NCI-H510A (cell line): ENCODE measurements at places on chromosomes 3 and 15.

- DNase-seq: no peak
Observed at GRCh38 chr3:53337167-53337940, 10.0 kb downstream of the DCP1A start.

DNA sequence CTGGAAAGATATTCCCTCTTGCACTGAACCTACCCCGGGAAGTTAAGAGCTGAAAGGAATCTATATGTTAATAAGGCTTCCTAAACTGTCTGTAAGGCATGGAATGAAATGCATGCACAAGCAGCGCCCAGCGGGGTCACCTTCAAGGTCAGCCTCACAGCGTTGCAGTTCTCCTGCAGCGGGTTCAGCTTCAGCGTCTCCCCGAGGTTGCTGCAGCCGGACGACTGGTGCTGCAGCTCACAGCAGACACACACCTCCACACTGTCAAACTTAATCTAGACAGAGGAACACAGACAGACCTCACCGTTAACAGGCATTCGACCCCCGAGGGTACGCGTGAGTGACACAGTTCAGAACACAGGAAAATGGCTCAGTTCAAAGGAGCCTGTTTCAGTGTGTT is 73.3 kb downstream of the NSMCE3 start:
- no peak for DNase-seq

DNA sequence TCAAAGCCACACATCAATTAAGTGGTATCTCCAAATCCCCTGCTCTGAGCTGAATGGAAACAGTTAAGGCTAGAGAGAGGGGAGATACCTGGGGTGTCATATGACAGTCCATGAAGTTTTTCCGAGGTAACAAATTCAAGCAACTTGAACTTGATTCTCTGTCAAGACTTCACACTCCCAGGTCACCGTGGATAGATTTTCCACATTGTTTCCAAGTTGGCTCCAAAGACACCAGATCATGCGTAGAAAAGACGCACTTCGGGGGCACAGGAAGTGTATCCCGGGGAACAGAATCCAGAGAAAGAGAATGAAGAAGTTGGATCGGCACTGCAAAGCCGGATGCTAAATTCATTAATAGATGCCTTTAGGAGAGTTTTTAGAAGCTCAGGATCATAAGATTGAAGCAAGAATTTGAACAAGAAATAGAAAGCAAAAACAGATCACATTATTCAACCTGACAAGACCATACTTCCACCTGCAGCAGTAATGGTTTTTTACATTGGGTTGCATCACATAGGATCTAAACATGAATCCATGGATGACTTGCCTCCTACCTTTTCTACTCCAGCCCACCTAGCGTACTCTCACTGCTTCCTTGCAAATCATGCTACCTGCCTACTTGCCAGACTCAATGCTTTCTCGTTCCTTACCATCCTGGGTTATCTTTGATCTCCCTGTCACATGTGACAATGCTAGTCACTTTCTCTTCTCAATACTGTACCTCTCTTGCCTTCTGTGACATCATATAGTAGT is 253.0 kb upstream of the ADAMTS9 start:
- DNase-seq: no peak

- DNase-seq: no peak
Observed at GRCh38 chr3:183224180-183224970, 28.7 kb upstream of the B3GNT5 start.

GRCh38 chr3:105513042-105513441 is 146.3 kb downstream of the ALCAM start:
- DNase-seq: no peak

- DNase-seq: no peak
Observed at GRCh38 chr3:98027085-98027446, 8.0 kb downstream of the GABRR3 start.

GRCh38 chr15:40511472-40512133 is 40.8 kb downstream of the CHST14 start:
- no peak for DNase-seq

DNA sequence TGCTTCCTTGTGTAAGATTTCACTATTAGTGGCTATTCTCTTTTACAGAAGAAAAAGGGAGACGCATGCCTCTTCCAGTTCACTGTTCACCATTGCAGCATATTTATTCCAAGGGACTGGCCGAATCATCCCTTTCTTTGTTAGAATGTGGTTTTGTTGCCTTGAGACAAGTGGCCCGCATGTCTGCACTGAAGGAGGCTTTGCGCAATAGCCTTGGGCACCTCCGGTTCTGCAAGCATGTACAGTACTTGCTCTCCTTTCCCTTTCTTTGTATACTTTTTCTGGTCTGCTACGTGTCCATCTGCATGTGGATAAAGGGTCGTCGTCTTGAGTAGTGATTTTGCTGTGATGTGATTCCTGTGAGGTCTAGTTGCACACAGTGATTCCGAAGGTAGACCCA is 43.0 kb downstream of the FLNB start:
- no peak for DNase-seq

GRCh38 chr15:64315216-64315615 is 40.8 kb downstream of the CSNK1G1 start:
- DNase-seq: no peak

- DNase-seq: peak; percentile 51
Observed at GRCh38 chr3:128497305-128498126, 4.5 kb upstream of the GATA2 start.

DNA sequence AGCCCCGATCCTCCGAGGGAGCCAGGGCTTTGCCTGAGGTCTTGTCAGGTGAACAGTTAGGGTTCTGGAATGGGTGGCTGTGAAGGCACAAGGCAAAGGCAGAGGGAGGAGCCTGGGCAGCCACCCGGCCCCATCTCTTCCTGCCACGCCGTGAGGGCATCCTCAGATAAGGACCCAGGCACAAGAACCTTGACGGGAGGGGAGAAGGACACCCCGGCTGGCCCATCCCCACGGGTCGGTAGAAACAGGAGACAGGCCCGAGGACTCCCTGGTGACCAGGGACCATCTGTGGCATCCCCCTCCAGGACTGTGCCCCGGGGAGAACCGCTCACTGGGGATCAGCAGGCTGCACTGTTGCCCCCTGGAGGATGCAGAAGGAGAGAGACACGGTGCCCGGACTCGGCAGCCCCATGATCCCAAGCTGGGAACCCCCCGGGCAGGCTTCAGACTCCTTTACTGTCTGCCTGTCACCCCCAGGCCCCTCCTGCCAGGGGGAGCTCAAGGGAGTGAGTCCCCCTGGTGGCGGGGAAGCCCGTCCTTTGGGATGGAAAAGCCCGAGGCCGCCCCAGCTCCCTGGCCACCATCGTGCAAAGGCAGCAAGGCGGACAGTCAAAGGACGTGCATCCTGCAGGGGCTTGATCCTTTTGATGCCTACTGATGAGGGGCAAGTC is 12.3 kb upstream of the PCSK6 start:
- no peak for DNase-seq

GRCh38 chr3:102398176-102398575 is 36.6 kb upstream of the ZPLD1 start:
- no peak for DNase-seq

DNA sequence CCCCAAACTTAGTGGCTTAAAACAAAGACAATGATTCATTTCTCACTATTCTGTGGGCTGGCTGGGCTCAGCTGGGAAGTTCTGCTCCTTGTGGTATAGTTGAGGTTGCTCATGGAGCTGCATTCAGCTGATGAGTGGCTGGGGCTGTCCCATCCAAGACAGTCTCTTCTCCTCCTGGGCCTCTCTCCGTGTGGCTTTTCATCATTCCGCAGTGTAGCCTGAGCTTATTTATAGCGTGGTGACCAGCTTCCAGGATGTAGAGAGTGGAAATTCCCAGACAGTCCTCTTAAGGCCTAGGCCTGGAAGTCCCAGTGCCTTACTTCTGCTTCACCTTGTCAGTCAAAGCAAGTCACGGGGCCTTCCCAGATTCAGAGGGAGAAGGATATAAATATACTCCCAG is 136.7 kb upstream of the DAZL start:
- no peak for DNase-seq

GRCh38 chr15:81327516-81327915 is 3.6 kb upstream of the STARD5 start:
- no peak for DNase-seq

DNA sequence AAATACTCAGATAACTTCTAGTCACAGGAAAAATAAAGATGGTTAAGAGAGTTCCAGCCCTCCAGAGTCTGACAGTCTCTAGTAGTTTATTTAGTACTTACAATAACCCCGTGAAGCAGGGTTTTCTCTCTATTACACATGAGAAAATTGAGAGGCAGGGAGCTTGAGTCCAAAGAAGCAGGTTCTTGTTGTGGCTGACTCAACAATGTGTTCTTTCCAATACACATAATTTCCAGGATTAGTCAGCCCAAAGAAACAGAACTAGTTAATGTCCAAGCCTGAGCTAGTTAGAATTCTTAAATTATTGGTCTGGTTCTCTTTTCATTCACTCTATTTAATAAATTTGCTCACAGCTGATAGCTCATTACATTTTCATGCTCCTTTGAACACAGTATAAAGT is 49.9 kb downstream of the ALDH1A2 start:
- DNase-seq: no peak

- no peak for DNase-seq
Observed at GRCh38 chr15:100890051-100890720, 10.6 kb downstream of the ALDH1A3 start.

- DNase-seq: no peak
Observed at GRCh38 chr15:67556976-67557570, 14.6 kb downstream of the MAP2K5 start.

GRCh38 chr3:169787120-169787519 is 13.9 kb downstream of the MYNN start:
- no peak for DNase-seq

- DNase-seq: no peak
Observed at GRCh38 chr3:194986208-194987043, 284.5 kb downstream of the XXYLT1 start.

GRCh38 chr15:43520138-43520537 is 2.7 kb downstream of the MAP1A start:
- DNase-seq: no peak

- no peak for DNase-seq
Observed at GRCh38 chr3:129176051-129176450, 7.6 kb downstream of the CNBP start.

- no peak for DNase-seq
Observed at GRCh38 chr3:50068134-50068533, 20.6 kb upstream of the RBM5 start.

- DNase-seq: no peak
Observed at GRCh38 chr15:69181424-69181823, 21.0 kb downstream of the GLCE start.

GRCh38 chr3:127682561-127682960 is 9.8 kb downstream of the ABTB1 start:
- no peak for DNase-seq

DNA sequence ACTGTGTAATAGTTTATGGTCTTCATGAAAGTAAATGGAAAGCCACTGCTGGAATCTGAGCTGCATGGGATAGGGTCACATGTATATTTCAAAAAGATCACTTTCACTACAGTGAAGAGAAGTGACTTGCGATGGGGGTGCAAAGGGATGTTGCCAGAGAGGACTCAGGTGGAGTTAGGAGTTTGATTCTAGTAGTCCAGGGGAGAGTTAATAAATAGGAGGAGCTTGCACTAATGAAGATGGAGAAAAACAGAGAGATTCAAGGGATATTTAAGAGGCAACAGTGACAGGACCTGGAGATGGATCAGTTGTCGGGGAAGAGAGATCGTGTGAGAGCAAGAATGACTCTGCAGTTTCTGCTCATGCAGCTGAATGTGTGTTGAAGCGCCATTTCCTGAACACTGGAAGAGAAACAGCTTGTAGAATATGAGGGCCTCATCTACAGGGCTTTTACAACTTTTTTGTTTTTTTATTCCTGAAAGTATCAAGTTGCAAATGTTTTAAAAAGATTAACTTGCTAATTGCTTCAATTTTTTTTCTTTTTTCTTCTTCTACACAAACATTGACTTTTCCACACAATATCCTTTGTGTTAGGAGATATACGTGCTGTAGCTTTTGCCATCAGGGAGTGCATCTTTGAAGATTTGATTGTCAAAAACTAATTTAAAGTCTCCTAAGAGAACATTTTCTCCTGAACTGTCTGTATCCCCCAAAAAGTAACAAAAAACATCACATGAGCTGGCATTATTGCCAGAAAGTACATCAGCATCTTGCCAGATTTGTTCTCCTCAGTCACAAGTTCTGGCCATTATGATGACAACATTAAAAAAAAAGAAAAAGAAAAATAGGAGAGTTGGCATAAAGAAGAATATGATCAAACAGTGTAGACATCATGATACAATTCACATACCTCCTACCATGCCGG is 37.5 kb downstream of the SETMAR start:
- no peak for DNase-seq

- no peak for DNase-seq
Observed at GRCh38 chr3:106068795-106069194, 200.0 kb upstream of the CBLB start.

DNA sequence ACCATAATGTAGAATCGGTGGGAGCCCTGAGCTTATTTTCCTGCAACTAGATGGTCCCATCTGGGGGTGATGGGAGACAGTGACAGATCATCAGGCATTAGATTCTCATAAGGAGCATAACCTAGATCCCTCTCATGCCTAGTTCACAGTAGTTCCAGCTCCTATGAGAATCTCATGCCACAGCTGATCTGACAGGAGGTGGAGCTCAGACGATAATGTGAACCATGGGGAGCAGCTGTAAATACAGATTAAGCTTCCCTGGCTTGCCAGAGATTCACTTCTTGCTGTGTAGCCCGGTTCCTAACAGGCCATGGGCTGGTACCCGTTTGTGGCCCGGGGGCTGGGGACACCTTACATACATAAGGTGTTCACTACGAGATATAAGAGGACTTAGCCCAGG is 67.5 kb upstream of the LRRFIP2 start:
- DNase-seq: no peak

GRCh38 chr3:53566461-53567145 is 72.2 kb downstream of the CACNA1D start:
- DNase-seq: no peak
